Memory B cell (primary cell): ENCODE measurements at places on chromosomes 12 and 14.

DNA sequence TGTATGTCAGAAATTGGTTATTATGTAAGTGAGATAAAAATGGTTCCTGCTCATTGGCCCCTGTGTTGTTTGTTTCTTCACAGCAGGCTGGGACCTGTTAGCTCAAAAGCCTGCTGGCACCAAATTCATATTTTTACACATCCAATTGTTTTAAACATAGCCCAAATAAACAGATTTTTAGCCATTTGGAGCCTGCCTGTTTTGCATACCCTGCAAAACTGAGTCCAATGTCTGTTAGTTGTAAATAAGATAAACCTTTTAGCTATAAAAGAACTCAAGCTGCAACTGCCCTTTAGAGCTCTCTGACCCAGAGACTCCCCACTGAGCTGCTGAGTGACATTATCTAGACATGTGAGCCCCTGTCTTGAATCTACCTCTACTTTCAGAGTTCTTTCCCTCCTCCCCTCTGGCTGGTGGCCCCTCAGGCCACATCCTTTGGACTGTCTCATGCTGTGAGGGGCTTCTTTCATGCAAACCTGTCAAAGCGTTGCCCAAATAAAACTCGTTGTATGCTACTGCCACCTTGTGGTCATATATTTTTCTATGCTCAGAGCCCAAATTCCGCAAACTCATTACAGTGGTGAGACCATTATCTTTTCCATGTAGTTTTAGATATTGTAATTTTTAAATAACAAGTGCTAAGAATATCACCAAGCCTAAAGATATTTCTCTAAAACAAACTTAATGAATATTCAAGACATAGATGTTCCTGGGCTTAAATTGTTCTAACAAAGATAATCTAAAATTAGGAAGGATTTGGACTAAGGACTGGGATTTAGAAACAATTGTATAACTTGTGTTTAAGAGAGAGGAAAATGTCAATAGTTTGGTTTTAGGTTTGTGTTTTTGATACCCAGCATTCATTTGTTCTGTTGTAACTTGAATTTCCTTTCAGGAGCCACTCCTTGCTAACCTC is 337.9 kb downstream of the AACS start:
- no peaks in the 10 kb centered on the region for H3K36me3 ChIP-seq
- H3K4me3 ChIP-seq = no peak overlapping the region
- H3K27me3 ChIP-seq = peaks cover 6% of the 10 kb centered on the region
- DNase-seq = no peak
- H3K27ac ChIP-seq = no peak overlapping the region
- H3K4me1 ChIP-seq = peaks cover 3% of the 10 kb centered on the region

DNA sequence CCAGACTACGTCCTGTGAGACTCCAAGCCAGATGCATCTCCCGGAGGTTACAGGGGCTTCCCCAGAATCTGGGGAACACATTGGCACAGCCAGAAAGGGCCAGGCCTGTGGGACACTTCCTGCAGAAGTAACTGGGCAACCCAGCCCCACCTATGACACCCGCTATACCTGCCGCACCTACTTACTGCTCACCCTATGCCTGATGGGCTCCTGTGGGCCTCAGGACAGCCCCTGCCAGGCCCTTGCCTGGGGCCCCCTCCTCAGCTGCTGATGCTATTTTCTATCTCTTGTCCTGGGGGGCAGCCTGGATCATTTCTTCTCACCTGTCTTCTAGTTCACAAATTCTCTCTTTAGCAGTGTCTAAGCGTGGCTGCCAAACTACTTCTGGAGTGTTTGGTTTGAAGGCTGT is 28.7 kb downstream of the JAG2 start:
- H3K36me3 ChIP-seq = no peaks in the 10 kb centered on the region
- no peak for DNase-seq
- no peak overlapping the region for H3K4me3 ChIP-seq
- H3K27me3 ChIP-seq = peaks cover under 1% of the 10 kb centered on the region

- H3K36me3 ChIP-seq = peaks cover 44% of the 10 kb centered on the region
- no peaks in the 10 kb centered on the region for H3K27me3 ChIP-seq
- DNase-seq = no peak
- no peak overlapping the region for H3K4me3 ChIP-seq
- H3K27ac ChIP-seq = no peak overlapping the region
- H3K4me1 ChIP-seq = peaks cover 9% of the 10 kb centered on the region
Measured at GRCh38 chr14:99441918-99442317, 38.7 kb downstream of the SETD3 start.

DNA sequence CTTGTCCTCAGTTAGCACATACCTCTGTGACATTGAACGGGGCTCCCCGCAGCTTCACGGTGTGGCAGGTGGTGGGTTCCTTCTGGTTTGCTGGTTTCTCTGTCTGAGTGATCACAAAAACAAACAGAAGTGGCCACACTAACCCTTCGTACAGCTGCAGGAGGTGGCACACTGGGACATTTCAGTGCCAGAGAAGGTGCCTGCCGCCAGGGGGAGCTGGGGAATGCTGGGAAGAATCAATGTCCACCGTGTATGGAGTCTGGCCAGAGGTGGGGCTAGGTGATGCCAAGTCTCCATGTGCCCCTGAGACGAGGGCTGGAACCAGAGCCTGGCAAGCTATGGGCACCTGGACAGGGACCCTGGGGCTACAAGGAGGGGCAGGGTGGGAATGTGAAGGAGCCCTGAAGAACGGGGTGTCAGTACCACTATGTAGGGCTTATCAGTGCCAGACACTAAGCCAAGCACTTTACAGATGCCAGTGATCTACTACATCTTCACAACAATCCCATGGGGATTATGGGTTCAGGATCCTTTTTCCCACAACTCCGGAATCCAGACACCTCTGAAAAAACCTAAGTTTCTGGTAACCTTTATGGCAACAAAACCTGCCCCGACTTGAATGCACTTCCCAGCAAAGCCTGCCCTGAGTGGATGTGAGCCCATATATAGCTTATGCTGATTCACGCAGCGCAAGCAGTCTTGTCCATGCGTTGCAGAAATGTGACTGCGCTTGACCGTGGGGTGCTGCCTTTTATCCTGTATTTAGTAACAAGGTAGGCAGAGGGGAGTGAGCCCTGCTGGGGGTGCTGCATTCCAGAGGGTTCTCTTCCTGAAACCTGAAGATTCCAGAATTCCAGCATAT is 10.8 kb downstream of the RBM19 start:
- peaks cover 2% of the 10 kb centered on the region for H3K4me1 ChIP-seq
- H3K4me3 ChIP-seq = no peak overlapping the region
- H3K27ac ChIP-seq = no peak overlapping the region
- no peak for DNase-seq

DNA sequence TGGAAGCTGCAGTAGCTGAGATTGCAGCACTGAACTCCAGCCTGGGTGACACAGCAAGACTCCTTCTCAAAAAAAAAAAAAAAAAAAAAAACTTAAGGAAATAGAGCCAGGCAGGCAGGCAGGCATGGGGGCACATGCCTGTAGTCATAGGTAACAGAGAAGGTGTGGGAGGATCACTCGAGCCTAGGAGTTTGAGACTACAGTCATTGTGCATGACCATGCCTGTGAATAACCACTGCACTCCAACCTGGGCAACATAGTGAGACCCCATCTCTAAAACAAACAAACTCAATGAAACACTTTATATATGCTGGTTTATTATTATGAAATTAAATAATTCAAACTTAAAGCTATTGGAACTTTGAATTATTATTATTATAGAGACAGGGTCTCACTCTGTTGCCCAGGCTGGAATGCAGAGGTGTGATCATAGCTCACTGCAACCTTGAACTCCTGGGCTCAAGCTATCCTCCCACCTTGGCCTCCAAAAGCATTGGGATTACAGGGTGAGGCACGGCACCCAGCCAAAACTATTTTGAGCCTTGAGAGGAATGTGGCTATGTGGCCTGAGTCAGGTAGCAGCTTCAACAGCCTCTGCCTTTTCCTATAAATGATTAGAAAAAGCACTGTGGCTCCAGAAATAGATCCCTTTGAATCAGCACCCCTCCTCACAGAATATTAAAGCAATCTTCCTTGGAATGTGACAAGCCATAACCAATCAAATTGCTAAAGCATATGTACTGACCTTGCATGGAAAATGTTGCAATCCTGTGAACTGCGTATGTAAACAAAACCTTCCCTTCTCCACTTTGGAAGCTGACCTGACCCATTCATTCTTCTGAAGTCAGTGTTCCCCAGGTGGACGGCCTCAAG is 34.7 kb upstream of the YY1 start:
- peaks cover 2% of the 10 kb centered on the region for H3K27me3 ChIP-seq
- no peaks in the 10 kb centered on the region for H3K36me3 ChIP-seq
- H3K4me3 ChIP-seq = no peak overlapping the region
- H3K27ac ChIP-seq = no peak overlapping the region
- no peaks in the 10 kb centered on the region for H3K4me1 ChIP-seq
